ENCODE measurements at places on chromosomes 4 and X.
A peak's percentile ranks its signal among the peaks of the same experiment; 100 is the strongest.

DNA sequence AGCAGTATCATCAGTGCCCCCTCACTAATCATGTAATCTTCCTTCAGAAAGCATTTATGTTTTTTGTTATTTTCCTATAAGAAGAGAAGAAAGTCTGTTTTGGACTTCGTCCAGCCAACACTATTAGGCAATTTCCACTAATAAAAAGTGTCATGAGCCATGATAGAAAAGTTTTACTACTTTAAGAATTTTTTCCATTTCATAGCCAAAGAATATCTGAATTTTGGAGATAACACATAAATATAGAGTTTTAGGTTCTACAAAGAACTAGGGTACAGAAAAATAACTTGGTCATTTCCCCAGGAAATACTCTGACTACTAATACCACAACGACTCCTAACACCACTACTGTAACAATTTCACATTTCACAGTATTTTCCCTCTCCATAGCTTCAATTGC lies 41.8 kb upstream of the VEGFC start:
- no peak for DNase-seq

GRCh38 chr4:173777921-173778320 lies 247.9 kb upstream of the HAND2 start:
- DNase-seq, result no peak

GRCh38 chr4:45350438-45350837 lies 624.1 kb upstream of the GNPDA2 start:
- DNase-seq, result no peak

- no peak for DNase-seq
Observed at GRCh38 chrX:43822014-43822413, 60.2 kb downstream of the MAOB start.

DNA sequence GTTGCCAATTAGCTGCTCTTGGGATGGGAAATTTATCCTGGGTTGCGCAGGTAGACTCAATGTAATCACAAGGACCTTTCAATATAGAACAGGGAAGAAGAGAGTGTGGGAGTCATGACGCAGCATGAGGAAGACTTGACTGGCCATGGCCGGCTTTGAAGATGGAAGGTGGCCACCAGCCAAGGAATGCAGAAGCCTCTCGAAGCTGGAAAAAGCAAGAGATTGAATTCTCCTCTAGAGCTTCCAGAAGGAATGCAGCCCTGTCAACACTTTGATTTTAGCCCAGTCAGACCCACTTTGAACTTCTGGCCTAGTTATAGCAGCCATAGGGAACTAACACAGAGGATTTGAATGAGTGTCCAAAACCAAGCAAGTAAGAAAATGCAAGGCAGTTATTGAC lies 14.7 kb upstream of the SH3KBP1 start:
- DNase-seq, result no peak

GRCh38 chr4:92651536-92651935 lies 347.8 kb downstream of the GRID2 start:
- DNase-seq, result no peak

- no peak for DNase-seq
Observed at GRCh38 chrX:18377796-18378195, 23.3 kb upstream of the SCML2 start.

- no peak for DNase-seq
Observed at GRCh38 chr4:53713296-53713695, 122.0 kb upstream of the LNX1 start.

DNA sequence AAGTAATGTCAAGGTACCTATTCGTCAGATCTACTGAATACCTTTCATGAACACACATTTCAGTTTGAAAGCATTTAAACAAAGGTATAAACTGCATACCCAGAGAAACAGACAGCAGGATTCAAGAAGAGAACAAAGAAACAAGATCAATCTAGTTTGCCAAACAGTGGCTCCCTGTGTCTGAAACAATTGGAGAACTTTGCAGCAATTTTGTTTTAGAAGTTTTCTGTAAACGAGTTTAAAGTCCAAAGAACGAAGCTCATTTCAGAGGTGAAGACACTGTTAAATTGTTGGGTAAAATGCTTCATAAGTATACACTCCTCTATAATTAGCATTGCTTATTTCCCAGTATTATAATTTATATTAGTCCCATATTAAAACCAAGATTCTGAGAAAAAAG lies 21.4 kb upstream of the NSUN7 start:
- DNase-seq, result no peak

GRCh38 chr4:170047771-170048354 lies 21.7 kb upstream of the MFAP3L start:
- peak; percentile 27 for DNase-seq

Data from stimulated activated CD4-positive, alpha-beta T cell treated with anti-CD3 and anti-CD28 coated beads, Interleukin-15, amount 100 ng/mL, for 48 hours (primary cell).